ENCODE measurements at places on chromosomes 2 and 18. TPM values are rescaled to one million over a fixed set of nuclear protein-coding genes. Genes with fewer than 3 reads are reported as not detected.

CCL20 gene
- total RNA-seq: 14.0 TPM

ECEL1 gene
- not detected for total RNA-seq

LIMS4 gene
- not detected for total RNA-seq

SNRNP200 gene
- total RNA-seq: 64.7 TPM

IL1RN gene
- 0.13 TPM for total RNA-seq

NEMP2 gene
- total RNA-seq: 3.0 TPM

IL36G gene
- total RNA-seq: not detected

TNFRSF11A gene
- total RNA-seq: under 0.01 TPM

DLGAP1 gene
- total RNA-seq: under 0.01 TPM

CFLAR gene
- total RNA-seq: 62.8 TPM

SLC23A3 gene
- total RNA-seq: 1.4 TPM

GALNT3 gene
- total RNA-seq: 3.6 TPM

DSEL gene
- total RNA-seq: 12.2 TPM

CD8A gene
- total RNA-seq: not detected

GREB1L gene
- total RNA-seq: under 0.01 TPM

FOXD4L1 gene
- under 0.01 TPM for total RNA-seq

ASAP2 gene
- 7.2 TPM for total RNA-seq

GAREM2 gene
- 1.9 TPM for total RNA-seq

HOXD12 gene
- not detected for total RNA-seq

IL36RN gene
- total RNA-seq: not detected

PSTPIP2 gene
- 3.3 TPM for total RNA-seq

SERPINE2 gene
- total RNA-seq: 81.3 TPM

RESP18 gene
- total RNA-seq: not detected

CCDC178 gene
- 1.7 TPM for total RNA-seq

MAL gene
- not detected for total RNA-seq

RAX gene
- total RNA-seq: not detected

UGT1A8 gene
- total RNA-seq: not detected

PAIP2B gene
- total RNA-seq: 0.52 TPM

LOXL3 gene
- total RNA-seq: 18.6 TPM

TUBB8B gene
- total RNA-seq: not detected

TMEM150A gene
- 15.1 TPM for total RNA-seq

REL gene
- total RNA-seq: 7.5 TPM

KCNG2 gene
- 4.7 TPM for total RNA-seq

FAM110C gene
- 0.16 TPM for total RNA-seq

CHST9 gene
- total RNA-seq: not detected

GPR55 gene
- total RNA-seq: not detected

PLCL1 gene
- 0.88 TPM for total RNA-seq

ANKRD29 gene
- total RNA-seq: 2.3 TPM

TPO gene
- total RNA-seq: not detected

ABCG8 gene
- total RNA-seq: not detected

FSHR gene
- not detected for total RNA-seq

HOXD10 gene
- not detected for total RNA-seq

PHLPP1 gene
- 5.6 TPM for total RNA-seq

ASIC4 gene
- total RNA-seq: not detected

CCDC68 gene
- 20.2 TPM for total RNA-seq

DES gene
- total RNA-seq: under 0.01 TPM

PHOSPHO2 gene
- total RNA-seq: 8.3 TPM

PDCL3 gene
- 3.0 TPM for total RNA-seq

SLC4A3 gene
- 4.0 TPM for total RNA-seq

INHBB gene
- total RNA-seq: 0.32 TPM

STEAP3 gene
- total RNA-seq: 10.0 TPM

CD226 gene
- 1.4 TPM for total RNA-seq

MAP2 gene
- 4.6 TPM for total RNA-seq

MYOM1 gene
- 0.13 TPM for total RNA-seq

ACADL gene
- total RNA-seq: not detected

MRPL53 gene
- 49.9 TPM for total RNA-seq

ARHGAP28 gene
- total RNA-seq: 5.3 TPM

SERPINB7 gene
- total RNA-seq: not detected

All from epithelial cell of alveolus of lung (primary cell).